ENCODE measurements at places on chromosomes 5 and 9.

- no peak for DNase-seq
Observed at GRCh38 chr5:164950927-164951326, 1445.5 kb downstream of the MAT2B start.

GRCh38 chr9:126722922-126723806 is 81.7 kb upstream of the ZBTB43 start:
- DNase-seq, result peak; percentile 40

- DNase-seq, result no peak
Observed at GRCh38 chr9:133615186-133615585, 6.0 kb upstream of the FAM163B start.

GRCh38 chr5:178769617-178770260 is 39.3 kb upstream of the ZNF354A start:
- no peak for DNase-seq

GRCh38 chr9:17636349-17636748 is 57.5 kb downstream of the SH3GL2 start:
- no peak for DNase-seq

GRCh38 chr9:110356639-110357395 is 19.2 kb upstream of the TXNDC8 start:
- DNase-seq, result no peak

DNA sequence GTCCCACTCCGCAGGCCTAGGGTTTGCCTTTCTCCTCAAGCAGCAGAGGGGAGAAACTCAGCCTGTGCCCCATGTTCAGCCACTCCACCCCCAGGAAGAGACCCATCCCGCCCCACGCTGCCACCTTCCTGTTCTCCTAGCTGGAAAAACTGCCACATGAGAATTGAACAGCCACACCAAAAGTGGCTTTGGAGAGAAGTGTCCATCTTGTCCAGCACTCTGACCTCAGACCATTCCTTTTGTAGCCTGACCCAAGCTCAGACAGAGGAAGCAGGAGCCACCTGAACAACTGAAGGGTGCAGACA is 8.3 kb upstream of the SLC25A48 start:
- DNase-seq, result no peak

DNA sequence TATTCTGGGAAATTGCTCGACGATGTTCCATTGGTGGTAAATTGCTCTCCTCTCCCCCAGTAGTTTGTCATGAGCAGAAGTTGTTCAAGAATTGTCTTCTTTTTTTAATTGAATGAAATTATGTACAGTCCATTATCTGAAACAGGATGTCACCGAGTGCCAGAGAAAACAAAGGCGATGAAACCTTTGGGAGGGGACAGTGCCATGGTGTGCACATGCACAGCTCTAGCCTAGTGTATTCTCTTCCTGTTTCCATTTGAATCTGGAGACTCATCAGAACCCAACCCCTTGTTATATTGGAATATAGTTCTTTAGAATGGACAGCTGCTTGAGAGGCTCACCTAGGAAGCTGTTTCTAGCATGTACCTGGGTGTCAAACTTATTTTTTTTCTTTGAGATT is 41.7 kb downstream of the TGFBR1 start:
- DNase-seq, result no peak

GRCh38 chr5:72474046-72474500 is 33.1 kb downstream of the ZNF366 start:
- no peak for DNase-seq

DNA sequence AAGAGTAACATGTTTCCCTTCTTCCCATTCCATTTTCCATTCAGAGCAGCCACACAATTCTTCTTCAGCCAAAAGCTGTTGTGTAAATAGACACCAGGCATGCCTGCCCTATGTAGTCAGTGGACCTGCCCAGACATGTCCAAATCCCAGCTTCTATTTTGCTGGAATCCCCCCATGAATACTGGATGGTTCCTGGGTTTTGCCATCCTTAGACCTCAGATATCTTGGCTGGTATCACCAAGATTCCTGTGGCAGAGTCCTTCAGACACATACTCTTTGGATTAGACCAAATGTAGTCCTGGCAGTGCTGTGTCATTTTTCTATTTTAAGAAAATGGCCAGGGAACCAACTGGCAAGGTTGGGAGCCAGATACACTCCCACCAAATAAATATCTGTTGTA is 10.3 kb downstream of the FST start:
- DNase-seq, result no peak

DNA sequence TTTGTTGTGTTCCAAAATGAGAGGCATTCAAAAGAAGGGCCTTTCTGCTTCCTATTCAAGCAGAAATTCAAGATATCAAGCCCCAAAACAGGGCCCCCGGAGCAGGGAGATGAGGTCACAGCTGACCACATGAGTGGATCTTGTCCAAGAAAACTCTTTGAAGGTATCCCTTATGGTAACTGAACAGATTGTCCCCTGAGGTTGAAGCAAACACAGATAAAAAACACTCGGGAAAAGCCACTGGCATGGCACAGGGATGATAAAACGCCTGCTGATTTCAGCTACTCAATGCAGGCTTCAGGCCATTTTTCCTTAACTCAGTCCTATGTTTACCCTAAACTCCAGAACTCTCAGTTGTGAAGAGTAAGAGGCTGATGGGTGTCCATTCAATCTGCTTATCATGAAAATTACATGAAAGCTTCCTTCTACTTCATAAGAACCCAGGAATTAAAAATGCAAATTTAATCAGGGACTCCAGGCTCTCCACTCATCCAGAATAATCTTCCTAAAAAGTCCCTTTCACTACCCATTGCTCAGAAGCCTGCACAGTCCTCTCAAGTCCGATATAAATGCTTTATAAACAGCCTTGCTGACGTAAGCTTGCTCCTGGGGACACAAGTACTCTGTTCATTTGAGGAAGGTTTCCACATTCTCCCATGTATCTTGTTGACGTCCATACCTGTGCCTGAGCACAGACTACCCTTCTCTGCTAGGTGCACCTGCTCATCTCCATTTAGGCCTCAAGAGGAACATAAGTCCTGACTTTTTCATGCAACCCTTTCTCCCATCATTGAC is 35.9 kb upstream of the SLC1A3 start:
- DNase-seq, result no peak

DNA sequence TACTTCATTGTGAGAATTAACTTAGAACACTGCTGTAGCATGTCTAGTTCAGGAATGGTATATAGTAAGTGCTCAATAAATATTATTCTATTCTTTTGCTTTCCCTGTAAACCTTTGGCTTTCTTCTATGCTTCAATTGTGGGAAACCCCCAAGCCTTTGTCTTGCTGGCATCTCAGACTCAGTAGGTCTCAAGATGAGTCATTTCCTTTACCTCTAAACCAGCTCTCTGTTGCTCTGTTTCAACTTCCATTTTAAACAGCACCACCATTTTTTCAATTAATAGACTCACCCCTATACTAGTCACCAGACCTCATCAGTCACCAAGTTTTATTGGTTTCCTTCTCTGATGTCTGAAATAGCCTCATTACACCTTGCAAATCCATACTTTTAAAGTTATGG is 43.5 kb downstream of the DMAC1 start:
- DNase-seq, result no peak

- no peak for DNase-seq
Observed at GRCh38 chr9:137482094-137482781, 23.1 kb upstream of the NSMF start.
